CD8-positive, alpha-beta memory T cell (primary cell): ENCODE measurements at places on chromosomes 1 and 21.

GRCh38 chr21:43622796-43623195 is 36.5 kb downstream of the HSF2BP start:
- no peak for DNase-seq

DNA sequence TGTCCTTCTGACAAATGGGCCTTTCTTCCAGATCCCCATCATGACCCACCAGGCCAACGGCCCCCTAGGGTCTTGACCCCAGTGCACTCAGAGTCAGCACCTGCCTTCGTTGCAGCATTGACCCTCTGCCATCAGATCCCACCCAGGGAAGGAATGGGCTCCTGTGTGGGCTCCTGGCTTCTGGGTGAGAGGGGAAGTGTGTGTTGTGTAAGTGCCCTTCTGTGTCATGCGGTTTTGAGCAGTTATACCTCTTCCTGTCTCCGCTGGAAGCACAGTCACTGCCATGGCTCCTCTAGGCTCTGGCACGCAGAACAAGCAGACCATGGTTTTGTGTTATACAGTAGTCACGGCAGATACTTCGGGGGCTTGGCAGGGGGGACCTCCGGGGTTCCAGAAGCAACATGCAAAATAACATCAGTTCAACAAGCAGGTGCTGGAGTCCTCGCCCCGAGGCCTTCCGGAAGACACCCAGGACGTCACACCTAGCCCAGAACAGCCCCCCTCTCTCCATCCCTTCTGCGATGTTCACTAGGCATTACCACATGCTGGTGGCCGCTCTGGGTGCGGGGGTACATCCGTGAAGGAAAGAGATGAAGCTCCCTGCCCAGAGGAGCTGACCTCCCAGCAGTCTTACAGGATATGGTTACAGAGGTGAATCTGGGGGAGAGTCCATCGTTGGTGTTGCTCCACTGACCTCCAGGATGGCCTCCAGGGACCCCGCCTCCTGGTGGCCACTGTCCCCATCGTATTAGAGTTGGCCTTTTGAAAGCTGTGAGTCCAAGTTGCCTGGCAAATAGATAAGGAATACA is 17.4 kb upstream of the KCNAB2 start:
- peak; percentile 35 for DNase-seq

GRCh38 chr1:203084588-203085527 is 954 bp downstream of the MYOG start:
- DNase-seq: no peak

GRCh38 chr1:68904477-68904876 is 407.6 kb upstream of the DEPDC1 start:
- DNase-seq: no peak

GRCh38 chr1:7251454-7251800 is 466.2 kb downstream of the CAMTA1 start:
- no peak for DNase-seq

GRCh38 chr1:194795917-194796593 is 1609.6 kb upstream of the B3GALT2 start:
- no peak for DNase-seq

- no peak for DNase-seq
Observed at GRCh38 chr1:29732453-29732852, 496.1 kb downstream of the PTPRU start.

GRCh38 chr1:18730321-18730720 is 99.7 kb downstream of the PAX7 start:
- no peak for DNase-seq

GRCh38 chr1:45767035-45767434 is 16.6 kb upstream of the IPP start:
- no peak for DNase-seq

DNA sequence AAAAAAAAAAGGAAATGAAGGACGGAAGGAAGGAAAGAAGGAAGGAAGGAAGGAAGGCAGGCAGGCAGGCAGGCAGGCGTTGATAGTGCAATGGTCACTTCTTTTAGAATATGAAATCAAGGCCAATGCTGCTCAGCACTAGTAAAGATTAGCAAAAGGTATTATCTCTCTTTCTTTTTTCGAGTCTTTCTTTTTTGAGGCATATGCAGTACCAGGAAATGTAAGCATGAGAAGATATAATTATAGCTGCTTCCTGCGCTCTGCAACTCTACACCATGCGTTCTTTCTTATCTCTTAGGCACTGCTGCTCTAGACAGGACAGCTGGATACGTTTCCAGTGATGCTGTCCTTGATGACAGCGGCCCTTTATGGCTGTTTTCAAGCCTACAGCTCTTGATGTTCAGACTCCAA is 1512.5 kb upstream of the B3GALT2 start:
- DNase-seq: no peak

DNA sequence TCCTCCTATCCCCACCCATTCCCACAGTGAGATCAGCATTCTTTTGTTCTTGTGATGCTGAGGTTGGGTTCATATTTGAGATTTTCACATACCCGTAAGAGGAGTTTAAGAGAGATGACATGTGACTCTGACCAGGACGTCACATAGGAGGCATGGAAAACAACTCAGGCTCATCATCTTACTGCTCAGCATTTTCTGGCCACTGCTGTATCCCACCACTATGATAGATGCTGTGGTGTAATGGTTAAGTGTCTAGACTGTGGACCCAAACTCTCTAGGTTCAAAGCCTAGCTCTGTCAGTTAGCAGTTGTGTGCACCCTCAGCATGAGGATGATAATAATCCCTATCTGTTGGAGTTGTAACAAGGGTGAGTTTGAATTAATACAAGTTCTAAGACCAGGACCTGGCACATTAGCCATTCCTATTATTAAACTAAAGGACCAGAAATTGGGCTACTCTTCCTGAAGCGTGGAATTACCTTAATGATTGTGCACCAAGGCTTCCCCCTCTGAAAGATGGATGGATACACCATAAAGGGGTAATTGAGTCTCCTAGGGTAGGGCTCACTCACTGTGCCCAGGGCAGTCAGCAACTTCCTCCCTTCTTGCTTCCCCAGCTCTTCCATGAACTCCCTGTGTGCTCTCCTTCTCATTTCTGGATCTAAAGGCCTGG is 40.9 kb downstream of the LGR6 start:
- DNase-seq: no peak

DNA sequence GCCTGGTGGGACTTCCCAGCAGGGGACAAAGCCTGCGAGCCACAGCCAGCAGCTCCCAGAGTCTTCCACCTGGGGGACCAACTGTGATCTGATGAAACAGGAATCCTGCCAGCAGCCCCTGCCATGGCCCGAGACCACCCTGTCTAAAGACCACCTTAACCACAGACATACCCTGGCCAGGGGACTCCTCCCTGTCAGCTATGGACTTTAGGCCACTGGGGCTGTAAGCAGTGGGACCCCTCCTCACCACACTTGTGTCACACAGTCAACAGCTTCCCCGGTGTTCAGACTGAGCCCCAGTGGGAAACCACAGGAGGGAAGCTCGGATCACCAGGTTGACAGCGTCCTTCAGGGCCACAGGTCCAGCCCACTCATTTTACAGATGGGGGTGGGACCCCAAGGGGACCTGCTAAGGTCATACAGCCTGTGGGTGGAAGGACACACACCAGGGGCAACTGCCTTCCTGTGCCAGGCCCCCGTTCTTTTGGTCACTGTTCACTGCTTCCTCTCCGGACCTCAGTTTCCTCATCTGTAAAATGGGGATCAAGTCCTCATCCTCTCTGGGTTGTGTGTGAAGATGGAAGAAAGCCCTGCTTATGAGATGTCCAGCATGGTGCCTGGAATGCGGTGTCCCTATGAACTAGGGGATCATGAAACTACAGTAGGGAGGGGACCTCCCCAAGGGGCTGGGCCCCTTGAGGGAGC is 11.4 kb downstream of the EPHA2 start:
- no peak for DNase-seq

DNA sequence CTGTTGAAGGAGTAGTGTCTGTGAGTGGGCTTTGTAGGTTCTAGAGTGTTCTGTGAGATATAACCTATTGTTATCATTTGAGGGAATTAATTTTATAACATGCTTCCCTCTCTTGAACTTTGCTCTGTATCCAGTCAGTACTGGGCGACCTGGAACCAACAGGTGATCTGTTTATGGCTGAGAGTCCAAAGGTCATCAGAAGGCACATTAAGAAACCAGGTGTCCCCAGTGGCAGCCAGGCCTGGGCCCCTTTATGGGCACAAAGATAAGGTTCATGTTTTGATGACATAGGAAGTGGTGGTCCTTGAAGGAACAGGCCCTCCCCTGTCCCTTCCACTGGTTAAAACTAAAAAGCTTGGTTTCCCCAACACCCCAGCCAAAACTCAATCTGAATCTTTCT is 61.1 kb downstream of the FHAD1 start:
- no peak for DNase-seq

DNA sequence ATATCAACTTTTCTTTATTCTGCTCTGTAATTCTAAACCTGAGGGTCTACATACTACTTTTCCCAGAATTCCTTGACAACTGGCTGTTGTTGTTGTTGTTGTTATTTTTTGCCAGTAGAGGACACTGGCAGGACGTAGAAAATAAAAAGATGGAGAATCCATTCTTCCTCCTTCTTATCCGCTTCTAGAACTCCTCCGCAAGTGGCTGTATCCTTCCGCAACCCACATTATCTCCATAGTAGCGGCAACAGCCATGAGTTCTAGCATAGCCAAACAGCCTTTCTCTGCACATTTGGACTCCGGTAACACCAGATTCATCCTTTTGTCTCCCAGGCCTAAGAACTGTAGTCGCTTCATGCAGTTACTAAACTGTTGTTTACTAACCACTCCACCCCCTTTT is 91.1 kb upstream of the CACHD1 start:
- no peak for DNase-seq

DNA sequence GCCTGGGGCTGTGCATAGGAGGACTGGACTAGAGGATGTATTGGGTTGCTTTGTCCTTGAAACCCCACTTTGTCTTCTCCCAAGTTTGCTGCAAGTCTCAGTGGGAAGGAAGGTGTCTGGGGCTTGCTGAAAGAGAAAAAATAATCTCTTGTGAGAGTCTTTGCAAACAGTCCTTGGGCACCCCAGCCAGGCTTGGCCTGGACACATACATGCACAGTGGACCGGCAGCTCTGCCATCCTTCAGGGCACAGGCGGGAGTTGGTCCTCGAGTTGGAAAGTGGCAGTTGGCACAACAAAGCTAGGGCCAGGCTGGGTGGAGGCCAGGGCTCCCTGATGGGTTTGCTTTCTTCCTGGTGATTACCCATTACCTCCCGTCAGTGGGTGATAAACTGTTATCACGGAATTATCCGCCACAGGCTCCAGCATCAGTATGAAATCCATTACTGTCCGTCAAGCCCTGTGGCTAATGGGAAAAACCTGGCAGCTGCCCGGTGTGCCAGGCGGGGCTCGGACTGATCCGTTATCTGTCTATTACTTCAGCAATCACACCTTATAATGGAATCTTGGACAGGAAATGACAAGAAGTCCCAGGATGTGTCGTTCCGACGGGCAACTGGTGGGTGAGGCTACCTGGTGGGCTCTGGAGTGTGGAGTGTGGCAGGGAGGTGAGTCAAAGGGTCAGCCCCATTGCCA is 265.7 kb downstream of the GRIK3 start:
- no peak for DNase-seq

DNA sequence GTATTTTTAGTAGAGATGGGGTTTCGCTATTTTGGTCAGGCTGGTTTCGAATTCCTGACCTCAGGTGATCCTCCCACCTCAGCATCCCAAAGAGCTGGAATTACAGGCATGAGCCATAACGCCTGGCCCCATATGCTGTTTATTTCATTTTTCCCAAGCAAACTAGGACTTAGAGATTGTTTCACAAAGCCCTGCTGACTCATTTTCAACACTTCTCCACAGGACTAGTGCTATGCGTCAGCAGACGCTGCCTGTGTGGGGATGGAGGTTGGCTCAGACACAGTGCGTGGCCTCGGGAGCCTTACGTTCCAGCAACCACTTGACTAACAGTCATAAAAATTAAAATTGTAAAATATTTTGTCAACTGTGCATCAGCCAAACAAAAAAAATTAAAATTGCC is 22.7 kb downstream of the PKNOX1 start:
- DNase-seq: no peak

GRCh38 chr1:201561601-201562000 is 22.7 kb downstream of the NAV1 start:
- DNase-seq: no peak

GRCh38 chr21:42756580-42757250 is 103.3 kb downstream of the PDE9A start:
- DNase-seq: no peak

DNA sequence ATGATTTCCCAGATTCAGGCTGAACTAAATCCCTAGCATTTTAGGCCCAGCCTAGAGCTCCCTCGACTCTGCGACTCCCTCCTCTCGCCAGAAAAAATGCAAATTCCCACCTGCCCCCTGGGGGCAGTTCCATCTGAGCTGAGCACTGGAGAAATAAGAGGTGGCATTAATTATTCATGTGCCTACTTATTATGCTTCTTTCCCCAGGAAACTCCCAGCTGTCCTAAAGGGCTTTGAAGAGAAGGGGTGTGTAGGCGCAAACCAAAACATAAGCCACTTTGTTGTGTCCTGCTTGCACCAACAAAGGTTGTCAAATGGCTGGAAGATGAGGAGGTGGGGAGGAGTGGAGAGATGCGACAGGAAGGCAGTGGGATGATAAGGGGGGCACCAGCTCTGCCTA is 41.4 kb upstream of the GOLT1A start:
- no peak for DNase-seq

- DNase-seq: no peak
Observed at GRCh38 chr1:35660581-35661473, 19.5 kb upstream of the PSMB2 start.
